ENCODE measurements at places on chromosomes 7 and 10. TPM values are rescaled to one million over a fixed set of nuclear protein-coding genes. Genes with fewer than 3 reads are reported as not detected.

Gene PCDH15
- not detected for total RNA-seq

GRCh38 chr10:133462512-133463305, 9.0 kb downstream of the SCART1 start:
- no peak for DNase-seq

DNA sequence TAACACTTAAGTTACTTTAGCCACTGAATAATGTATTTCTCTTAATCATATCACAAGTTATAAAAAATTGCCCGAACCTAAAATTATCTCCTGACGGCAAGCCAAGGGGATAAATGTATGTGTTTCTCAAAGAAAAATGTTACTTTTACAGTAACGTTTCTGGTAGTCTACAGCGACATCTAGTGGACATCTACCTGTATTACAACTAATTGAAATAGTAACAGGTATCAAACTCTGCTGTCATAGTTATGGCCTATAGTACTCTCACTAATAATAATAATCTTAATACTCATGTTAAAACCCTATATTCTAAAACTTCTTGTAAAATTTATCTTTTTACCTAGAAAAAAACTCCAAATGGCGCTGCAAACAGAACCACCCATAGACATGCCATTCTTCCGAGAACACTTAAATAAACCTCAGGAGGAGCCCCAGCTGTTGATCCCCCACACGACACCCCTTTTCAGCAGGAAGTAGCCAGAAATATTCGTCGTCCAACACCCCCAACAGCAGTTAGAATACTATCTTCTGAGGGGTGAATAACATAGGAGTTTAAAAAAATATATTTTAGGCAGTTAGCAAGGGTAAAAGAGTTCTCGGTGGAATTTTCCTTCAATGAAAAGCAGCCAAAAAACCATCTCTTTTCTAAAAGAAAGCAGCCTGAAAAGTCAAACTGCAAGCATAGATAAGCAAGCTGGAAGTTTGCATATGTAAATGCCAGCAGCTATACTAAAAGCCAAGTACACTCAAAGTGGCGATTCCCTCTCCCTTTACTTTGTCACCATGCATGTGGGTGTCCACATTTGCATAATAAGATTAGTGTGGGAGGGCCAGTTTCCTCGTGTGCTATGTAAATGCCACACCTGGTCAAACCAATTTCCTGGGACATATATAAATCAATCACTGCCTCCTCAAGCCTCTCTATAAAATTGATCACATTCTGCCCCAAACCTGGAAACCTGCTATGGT, 40.5 kb upstream of the ZNF107 start:
- DNase-seq: no peak

DNA sequence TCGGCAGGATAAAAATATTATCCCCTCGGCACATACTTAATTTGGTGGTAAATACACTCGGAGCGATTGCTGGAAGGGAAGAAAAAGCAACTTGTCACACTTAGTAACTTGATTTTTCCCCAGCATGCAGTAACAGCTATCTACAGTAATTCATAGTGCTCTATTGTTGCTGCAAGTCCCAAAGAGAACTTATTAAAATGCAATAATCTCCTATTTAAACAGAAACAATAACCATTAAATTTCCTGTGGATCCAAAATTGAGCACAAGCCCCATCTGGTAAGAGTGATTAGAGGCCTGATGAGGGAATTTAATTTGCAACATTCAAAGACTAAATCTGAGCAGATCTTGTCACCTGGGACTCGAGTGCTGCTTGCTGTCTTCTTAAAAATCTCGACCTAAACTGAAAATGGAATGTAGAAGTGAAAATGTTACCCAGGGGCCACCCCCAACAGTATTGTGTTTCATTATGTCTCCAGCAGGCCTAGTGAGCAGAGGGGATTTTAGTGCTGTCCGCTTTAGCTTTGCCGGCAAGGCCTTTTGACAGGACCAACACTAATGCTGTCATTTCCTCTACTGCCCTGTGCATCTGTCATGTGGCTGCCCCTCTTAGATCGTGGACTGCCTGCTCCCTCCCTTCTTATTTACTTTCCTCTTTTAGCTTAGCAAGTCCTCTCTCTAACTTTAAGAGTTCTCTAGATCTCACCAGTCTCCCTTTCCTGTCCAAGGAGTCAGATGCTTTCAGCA, 639.7 kb downstream of the AUTS2 start:
- DNase-seq: no peak

Gene CYP3A4
- total RNA-seq: 3,180 TPM

Gene KIF11
- 1.4 TPM for total RNA-seq

GRCh38 chr10:86727470-86727869, 28.9 kb upstream of the BMPR1A start:
- DNase-seq: no peak

DNA sequence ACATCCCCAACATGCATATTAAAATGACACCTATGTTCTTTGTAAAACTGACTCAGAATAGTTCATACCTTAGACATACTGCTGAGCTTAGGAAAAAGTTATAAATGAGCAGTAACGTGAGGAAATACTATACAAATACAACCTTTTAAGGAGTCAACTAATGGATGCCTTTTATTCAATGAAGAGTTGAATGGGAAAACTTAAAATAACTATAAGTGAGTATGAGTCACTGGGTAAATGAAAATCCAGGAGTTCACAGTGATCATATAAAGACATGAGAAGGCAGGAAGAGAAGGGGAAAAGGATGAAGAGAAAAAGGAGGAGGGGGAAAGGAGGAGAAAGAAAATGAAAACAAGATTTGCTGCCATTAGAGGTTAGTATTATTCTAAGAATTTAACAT, 157.8 kb upstream of the PCDH15 start:
- no peak for DNase-seq

Gene FAM25C
- total RNA-seq: not detected

DNA sequence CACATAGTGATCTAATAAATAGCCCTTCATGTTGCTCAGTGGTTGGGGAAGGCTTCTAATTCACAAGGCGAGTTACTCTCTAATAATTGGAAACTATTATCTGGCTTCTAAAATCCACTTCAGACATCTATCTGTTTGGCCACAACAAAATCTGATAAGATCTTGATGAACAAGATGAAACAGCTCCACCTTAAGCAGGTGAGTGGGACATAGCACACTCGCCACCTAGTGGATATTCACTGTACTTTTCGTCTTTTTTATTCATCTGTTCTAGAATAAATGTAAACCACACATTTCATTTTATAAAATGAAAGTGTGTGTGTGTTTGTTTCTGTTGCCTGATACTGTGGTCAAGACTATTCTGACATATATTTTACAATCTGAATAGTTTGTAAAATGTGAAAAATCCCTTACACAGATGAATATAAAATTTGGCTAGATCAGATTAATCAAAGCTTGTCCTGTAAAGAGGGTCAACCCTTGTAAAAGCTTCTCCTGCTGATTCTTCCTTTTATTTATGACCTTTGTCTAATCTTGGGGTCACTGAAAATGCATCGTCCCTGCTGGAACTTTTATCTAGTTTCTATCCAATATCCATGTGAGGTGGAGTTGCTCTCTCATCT, 26.5 kb upstream of the CNTNAP2 start:
- DNase-seq: no peak

- no peak for DNase-seq
These were observed 91.4 kb downstream of the GPR85 start for GRCh38 chr7:112995059-112995824.

DNA sequence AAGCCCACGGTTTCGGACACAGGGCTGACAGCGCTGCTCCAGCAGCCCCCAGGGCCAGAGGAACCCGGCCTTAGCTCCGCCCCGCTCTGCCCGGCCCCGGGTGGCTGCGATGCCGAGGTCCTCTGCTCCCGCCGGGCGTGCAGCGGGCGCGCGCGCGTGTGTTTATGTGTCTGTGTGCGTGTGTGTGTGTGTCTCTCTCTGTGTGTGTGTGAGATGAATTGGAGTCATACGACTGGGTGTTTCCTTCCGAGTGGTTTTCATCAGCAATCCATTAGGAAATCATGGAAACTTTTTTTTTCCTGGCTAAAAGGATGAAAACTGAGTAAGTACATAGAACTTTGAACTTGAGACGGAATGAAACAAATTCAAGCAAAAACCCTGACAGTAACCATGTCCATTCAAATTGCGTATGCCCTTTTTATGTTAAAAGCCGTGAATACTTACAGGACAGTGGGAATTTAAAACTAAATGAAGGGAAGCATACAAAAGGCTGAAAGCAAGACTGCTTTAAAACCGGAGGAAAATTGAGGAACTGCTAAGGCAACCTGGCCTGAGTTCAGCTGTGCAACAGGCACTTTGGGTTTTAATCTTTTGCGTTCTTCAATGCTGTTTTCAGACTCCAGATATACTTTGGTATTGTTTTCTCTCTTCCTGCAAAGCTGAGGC, at the start of gene CPED1:
Gene CPED1, plus strand, starts transcription at position 121 of the 666 bp plus-strand sequence. CDS start 911 bp downstream, outside the sequence.
- DNase-seq: peak; percentile 72

DNA sequence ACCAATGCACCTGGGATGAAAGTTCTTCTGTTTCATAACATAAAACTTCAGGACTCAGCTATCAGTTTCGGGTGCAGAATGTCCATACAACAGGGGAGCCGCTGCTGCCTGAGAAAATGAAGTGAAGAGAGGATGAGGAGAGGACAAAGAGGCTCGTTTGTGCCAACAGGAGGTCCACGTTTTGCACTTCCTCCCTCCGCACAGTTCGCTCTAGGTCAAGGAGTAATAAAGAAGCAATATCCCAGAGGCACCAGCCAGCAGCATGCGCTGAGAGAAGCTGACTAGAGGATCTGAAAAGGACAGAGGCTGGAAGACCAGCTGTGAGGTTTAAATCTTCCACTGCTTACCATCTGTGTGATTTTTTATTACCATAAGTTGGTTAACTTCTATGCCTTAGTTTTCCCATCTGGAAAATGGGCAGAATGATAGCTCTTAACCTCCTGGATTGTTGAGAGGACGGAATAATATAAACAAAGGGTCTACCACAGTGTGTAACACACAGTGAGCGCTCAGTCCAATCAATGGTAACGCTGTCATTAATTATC, 709 bp downstream of the GPAM start:
- DNase-seq: no peak

GRCh38 chr10:70481831-70482530, 3.4 kb downstream of the PALD1 start:
- DNase-seq: no peak

Gene CALHM2
- 25.2 TPM for total RNA-seq

GRCh38 chr10:131090761-131091661, 220.5 kb downstream of the TCERG1L start:
- no peak for DNase-seq

- peak; percentile 84 for DNase-seq
These were observed 48.8 kb upstream of the CARD11 start for GRCh38 chr7:3092468-3092867.

DNA sequence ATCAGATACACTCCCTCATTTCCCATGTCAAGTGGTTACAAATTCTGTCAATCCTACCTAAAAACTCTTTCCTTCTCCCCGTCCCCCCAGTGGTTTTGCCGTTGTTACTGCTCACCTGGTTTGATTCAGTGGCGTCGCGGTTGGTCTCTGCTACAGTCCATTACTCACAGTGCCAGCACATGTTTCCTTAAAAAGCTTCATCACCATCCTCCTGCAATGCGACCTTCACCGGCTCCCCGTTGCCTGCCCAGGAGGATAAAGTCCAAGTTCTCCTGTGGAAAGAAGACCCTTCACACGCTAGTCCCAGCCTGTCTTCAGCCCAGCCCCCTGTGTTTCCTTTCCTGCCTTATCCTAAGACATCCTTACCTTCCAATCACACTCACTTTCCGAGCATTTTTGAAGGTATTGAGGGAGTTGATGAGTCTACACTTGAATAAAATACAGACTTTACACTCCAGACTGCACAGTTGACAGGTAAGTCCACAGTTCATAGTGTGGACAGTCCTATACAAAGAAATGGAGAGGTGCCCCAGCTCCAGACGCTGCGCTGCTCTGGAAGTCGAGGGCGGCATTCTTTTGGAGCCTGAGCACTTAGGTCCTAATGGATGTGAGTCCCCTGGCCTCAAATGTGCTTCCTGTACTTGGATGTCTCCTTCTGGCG, 3.4 kb upstream of the LARP4B start:
- peak; percentile 36 for DNase-seq
